NCI-H1694 (cell line): ENCODE measurements at places on chromosomes 13 and 19.
A peak's percentile ranks its signal among the peaks of the same experiment; 100 is the strongest.

GRCh38 chr13:112229992-112230872, 145.9 kb upstream of the SPACA7 start:
- DNase-seq = no peak

GRCh38 chr19:47649588-47649987, 40.7 kb downstream of the BICRA start:
- no peak for DNase-seq

GRCh38 chr19:35430409-35431144, 17.5 kb upstream of the FFAR2 start:
- DNase-seq = no peak

DNA sequence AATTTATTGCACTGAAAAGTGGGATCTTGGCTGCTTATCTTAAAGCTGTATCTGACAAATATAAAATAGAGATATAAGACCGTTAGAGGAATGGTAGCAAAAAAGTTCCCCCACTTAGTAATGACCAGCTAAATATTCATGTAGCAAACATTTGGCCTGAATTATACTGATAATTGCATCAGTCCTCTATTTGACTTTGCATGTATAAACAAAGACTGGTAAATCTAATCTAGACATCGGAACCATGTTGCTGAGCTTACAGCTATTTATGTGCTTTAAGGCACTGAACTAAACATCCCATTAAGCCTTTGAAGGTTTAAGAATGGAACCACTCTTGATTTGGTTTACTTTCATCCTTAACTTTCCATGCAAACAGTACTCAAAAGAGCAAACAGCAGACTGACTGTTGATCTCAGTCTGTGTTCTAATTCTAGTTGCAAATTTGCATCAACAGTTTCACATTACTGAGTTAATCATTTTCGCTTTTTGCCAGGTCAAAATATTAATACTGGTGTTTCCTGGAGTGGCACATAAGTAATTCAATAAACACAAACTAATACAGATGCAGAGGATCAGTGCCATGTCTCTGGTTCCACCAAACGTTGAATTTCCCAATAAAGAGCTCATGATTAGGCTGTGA, 203.5 kb upstream of the HTR2A start:
- DNase-seq = no peak

- no peak for DNase-seq
Observed at GRCh38 chr19:37095859-37096258, 17.6 kb downstream of the ZNF420 start.

DNA sequence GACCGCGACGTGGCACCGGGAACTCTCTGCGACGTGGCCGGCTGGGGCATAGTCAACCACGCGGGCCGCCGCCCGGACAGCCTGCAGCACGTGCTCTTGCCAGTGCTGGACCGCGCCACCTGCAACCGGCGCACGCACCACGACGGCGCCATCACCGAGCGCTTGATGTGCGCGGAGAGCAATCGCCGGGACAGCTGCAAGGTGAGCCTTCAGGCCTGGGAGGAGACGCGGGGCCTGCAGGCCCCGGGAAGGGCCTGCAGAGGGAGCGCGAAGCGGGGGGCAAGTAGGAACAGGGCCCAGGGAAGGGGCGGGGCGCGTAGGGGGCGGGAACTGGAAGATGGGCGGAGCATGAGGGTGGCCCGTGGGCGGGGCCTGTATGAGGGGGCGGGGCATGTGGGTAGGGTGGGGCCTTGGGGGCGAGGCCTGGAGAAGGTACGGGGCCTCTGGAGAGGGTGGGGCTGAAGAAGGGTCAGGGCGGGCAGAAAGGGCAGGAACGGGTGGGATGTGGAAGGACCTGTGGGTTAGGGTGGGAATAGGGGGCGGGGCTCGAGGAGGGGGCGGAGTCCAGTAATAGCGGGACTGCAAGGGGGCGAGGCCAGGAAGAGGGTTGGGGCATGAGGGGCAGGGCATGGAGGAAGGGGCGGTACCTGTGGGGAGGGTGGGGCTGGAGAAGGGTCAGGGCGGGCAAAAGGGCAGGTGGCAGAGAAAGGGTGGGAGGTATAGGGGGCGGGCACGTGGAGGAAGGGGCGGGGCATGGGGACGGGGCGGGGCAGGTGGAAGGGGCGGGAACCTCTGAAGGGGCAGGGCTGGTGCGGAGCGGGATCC, 2.5 kb downstream of the CFD start:
- no peak for DNase-seq

DNA sequence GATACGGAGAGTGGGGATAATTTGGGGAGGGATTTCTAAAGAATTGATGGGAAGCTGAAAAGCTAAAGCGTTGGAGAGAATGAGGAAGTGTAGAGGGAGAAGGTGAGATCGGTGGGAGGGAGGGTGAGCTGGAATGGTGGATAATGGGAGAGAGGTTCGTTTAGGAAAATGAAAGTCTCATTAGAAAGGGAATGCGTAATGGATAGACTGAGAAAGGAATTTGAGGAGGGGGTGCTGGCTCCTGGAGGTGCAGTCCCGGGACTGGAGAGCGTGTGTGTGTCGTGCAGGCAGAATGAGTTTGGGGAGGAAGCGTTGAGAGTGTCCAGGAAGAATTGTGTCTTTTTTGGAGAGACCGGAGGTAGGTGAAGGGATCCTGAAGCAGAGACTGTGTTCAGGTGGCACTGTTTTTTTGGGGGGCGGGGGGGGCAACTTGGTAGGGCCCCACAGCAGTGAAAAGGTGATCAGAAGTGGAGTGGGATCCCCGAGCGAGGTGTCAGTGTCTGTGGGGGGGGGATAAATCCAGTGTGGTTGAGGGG, 1.4 kb downstream of the ACTN4 start:
- DNase-seq = no peak

- DNase-seq = no peak
Observed at GRCh38 chr13:73223372-73223781, 164.6 kb downstream of the KLF5 start.

GRCh38 chr19:33558856-33559255, 37.3 kb upstream of the PEPD start:
- peak; percentile 69 for DNase-seq

DNA sequence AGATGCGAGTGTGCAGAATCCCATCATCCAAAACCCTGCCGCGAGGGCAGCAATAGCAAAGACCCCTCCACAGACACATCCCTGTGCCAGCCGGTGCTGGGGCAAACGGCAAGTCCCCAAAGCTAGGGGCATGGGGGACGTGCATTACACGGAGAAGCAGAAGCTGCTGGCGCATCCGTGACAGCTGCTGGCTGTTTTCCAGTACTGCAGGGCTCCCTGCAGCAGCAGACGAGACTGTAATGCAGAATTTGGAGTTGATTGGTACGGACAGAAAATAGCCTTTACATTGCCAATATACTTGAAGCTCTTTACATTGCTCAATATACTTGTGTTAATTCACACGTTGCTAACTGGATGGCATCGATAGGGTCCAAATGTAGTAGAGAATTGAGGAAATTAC, 77.2 kb upstream of the TMTC4 start:
- DNase-seq = peak; percentile 72

DNA sequence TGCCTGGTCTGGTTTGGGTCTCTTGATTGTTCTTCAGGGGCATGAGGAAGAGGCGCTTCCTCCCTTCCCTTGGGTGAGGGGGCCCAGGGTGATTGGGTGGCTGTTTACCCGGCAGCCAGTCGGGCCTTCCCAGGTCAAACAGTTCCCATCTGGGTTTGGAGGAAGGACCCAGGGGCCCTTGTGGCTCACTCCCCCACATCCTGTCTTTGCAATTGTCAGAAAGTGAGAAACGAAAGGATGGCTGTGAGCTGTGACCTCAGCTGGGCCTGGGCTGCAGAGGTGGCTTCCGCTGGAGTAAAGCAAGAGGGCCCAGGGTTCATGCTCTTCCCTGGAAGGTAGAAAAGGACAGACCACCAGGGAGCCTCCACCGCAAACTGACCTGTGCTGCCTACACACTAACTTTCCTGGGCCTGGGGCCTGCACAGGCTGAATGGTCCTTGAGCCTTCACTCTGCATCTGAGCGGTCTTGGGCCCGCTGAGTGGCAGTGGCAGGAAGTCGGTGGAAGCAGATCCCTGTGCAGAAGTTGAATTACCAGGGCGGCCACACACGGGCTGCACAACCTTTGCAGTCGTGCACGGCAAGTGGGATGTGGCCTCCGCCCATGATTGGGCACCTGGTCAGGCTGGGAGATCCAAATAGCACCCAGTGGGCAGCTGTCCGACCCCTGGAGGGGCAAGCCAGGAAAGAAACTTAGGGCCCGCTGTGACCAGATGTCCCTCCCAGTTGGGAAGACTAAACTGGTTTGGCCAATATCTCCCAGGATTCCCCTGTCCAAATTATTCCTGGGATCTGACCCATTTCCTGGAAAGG, 5.3 kb upstream of the CD79A start:
- DNase-seq = no peak

DNA sequence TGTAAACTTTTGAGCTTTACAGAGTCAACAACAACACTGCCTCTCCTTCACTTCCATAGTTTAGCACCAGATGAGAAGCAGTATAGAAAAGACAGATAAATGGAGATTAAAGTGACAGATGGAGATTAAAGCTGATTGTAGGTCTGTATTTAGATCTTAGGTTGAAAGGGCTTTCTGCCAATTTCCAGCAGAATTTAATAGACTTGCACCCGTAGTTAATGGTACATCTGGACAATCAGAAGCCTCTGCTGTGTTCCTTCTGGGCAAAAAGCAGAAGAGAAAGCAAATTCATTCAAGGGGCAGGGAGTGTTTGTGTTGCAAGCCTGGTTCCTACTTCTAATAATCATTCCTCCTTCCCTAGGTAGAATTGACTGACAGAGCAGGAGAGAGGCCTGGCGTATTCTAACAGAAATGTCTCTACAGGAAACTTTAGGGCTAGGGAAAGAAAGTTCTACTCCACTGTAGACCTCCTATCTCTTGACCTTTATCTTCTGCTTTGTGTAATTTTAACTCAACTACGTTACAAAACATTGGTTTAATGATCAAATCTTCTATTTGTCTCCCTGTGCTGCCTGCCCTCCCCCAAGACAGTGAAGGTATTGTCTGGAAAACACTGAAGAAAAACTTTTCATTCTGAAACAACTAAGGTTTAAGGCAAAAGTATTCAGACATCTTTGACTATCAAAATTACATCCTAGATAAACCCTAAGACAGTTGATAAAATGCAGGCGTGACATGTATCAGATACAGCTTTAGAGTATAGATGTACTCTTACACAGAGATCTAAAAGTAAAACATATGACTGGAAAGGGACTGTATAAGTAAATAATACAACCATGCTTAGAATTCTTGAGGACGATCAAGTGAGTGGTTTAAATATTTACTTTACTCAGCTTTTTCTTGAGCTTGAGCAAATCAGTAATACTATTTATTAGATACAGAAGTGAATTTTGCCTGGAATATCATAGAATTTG, 44.4 kb downstream of the GPC6 start:
- peak; percentile 96 for DNase-seq

GRCh38 chr13:61286148-61286745, 129.4 kb downstream of the PCDH20 start:
- no peak for DNase-seq

- DNase-seq = no peak
Observed at GRCh38 chr13:86760620-86761019, 910.6 kb upstream of the SLITRK5 start.

DNA sequence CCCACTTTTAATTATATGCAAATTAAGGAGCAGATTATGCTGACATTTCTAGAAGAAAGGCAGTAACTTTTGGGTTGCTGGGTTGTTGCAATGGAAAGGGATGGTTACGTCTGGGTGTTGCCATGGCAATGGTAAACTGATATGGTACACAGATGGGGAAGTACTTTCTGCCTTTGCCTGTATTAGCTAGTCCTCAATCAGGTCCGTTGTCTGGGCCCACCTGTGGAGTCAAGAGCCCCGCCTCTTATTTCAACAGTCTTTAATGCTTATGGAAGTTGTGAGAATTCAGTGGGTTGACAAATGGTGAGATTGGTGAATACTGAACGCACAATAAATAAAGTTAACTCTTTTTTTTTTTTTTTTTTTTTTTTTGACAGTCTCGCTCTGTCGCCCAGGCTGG, 30.6 kb upstream of the DPP9 start:
- DNase-seq = no peak

GRCh38 chr13:42073683-42074082, 25.2 kb downstream of the DGKH start:
- DNase-seq = no peak

DNA sequence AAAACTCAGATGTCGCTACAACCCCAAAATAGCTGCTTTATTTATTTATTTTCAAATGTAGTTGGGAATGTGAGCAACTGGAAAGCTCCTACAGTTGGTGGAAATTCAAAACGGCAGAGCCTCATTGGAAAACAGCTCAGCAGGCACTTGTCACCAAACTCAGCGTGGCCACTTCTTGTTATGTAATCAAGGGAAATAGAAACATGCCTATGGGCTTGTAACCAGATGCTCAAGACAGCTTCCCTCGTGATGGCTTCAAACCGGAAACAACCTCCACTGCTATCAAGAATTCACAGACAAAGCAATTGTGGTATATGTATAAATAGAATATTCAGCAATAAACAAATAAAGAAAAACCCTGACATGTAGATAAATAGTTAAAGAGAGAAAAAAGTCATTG, 627.8 kb upstream of the SLC10A2 start:
- no peak for DNase-seq

DNA sequence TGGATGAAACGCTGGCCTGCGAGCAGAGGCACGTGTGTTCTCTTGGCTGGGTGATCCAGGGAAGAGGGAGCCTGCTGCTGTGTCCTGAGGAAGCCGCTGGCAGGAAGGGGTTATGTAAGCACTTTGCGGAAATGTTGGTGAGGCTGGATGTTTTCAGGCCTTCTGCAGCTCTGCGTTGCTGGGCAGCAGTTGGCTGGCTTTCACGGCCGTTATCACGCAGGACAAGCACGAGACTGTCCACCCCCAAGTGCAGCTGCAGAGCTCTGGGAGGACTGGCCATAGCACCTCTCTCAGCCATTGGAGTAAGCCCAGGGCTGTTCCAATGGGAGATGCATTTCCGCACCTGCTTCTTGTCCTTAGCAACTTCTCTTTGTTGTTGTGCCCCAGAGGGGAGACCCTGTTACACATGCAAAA, 146.9 kb upstream of the SOX21 start:
- DNase-seq = no peak

GRCh38 chr13:108257248-108257647, 12.3 kb upstream of the TNFSF13B start:
- no peak for DNase-seq

GRCh38 chr13:58452123-58452623, 820.6 kb downstream of the PCDH17 start:
- no peak for DNase-seq

DNA sequence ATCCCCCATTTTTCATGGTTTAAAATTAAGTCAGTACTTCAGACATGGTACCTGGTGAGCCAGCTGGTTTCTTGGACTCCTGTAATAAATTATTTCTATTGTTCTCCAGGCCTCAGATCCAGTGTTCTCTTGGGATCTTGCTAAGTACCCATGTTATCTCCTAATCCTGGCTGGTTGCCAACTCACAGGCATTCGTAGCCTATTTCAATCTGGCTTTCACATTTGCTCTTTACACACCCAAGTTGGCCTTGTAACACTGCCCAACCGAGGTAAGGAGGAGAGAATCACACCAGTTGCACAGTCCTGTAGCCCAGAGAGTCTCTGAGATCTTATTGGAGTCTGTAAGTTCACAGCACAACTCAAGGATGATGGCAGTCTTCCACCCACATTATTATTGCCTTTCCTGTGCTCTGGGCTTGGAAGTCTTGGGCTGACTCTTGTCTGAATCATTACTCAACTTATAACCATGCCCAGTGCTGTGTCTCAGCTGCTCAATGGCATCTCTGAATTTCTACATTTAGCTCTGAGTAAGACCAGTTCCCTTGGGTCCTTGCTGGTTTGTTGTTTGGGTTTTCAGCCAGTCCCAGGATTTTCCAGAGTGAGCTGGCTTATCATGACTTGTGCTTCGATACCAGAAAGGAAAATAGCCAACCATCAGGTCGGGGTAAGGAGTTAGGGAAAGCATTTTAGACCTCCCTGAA, 76.6 kb upstream of the KLF12 start:
- peak; percentile 8 for DNase-seq
